ENCODE measurements at places on chromosomes 6 and 20. TPM values are rescaled to one million over a fixed set of nuclear protein-coding genes. Genes with fewer than 3 reads are reported as not detected.

Gene GGTLC1
- not detected for total RNA-seq

DNA sequence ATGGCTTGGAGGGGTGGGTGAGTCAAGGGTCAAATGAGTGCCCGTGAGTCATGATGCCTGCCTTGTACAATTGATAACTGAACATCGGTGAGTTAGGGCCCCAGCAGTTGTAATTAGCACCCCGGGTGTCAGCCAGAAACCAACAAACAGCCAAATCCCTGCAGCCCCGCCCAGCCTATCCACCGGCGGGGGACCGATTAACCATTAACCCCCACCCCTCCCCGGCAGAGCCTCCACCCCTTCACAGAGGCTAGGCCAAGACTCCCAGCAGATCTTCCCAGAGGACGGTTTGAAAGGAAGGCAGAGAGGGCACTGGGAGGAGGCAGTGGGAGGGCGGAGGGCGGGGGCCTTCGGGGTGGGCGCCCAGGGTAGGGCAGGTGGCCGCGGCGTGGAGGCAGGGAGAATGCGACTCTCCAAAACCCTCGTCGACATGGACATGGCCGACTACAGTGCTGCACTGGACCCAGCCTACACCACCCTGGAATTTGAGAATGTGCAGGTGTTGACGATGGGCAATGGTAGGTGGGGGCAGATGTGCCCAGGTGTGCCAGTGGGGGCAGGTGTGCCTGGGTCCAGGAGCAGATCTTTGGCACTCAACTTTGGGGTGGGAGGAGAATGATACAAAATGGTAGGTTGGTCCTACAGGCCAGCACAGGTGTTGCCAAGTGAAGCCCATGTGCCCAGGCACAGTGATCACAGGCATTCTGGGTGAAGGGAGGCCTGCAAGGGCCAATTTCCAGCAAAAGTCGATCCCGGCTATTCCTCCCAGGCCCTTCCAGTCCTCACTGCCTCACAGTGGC lies 45.7 kb downstream of the HNF4A start:
- DNase-seq: no peak

GRCh38 chr6:14276667-14277404 lies 159.3 kb downstream of the CD83 start:
- DNase-seq: peak; percentile 35

Gene BIRC7
- 0.25 TPM for total RNA-seq

- no peak for DNase-seq
These were observed 262.9 kb downstream of the TAF4 start for GRCh38 chr20:61802721-61803311.

GRCh38 chr20:45779011-45779915 lies 12.4 kb downstream of the WFDC3 start:
- peak; percentile 100 for DNase-seq

DNA sequence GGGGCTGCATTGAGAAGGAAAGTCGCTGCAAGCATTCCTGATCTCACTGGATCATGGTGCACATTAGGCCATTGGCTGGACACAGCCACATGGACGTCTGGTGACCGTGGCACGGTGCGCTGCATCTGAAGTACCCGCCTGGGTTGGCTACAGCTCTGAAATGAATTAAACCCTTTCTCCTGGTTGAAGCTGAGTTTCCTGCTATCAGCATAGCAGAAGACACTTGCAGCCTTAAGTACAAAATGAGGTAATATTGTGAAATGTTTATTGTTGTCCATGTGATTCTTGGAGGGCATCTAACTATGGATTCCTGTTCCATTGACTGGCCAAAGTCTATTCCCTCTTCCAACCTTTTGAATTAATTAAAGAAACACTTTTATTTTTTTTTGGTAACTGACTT lies 89.8 kb upstream of the ADTRP start:
- DNase-seq: peak; percentile 26

Gene PNPLA1
- not detected for total RNA-seq

Gene ADGB
- not detected for total RNA-seq

DNA sequence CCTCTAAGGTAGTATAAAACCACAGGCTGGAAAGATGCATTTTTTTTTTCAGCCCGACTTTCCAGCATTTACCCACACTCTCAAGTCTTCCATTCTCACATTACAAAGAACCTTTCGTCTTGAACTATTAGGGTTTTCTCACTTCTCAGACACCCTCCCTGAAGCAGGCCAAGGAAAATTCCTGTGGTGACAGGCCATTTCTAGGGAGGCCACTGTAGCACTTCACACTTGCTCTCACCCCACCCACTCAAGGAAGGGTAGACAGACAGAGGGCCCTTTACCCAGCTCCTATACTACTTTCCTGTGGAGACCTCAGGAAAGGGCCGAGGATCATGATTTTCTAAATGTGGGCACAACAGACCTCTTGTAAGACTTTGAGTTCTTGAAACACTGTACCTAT lies 27.7 kb downstream of the KCNS1 start:
- no peak for DNase-seq

Gene TRAPPC3L
- total RNA-seq: not detected

DNA sequence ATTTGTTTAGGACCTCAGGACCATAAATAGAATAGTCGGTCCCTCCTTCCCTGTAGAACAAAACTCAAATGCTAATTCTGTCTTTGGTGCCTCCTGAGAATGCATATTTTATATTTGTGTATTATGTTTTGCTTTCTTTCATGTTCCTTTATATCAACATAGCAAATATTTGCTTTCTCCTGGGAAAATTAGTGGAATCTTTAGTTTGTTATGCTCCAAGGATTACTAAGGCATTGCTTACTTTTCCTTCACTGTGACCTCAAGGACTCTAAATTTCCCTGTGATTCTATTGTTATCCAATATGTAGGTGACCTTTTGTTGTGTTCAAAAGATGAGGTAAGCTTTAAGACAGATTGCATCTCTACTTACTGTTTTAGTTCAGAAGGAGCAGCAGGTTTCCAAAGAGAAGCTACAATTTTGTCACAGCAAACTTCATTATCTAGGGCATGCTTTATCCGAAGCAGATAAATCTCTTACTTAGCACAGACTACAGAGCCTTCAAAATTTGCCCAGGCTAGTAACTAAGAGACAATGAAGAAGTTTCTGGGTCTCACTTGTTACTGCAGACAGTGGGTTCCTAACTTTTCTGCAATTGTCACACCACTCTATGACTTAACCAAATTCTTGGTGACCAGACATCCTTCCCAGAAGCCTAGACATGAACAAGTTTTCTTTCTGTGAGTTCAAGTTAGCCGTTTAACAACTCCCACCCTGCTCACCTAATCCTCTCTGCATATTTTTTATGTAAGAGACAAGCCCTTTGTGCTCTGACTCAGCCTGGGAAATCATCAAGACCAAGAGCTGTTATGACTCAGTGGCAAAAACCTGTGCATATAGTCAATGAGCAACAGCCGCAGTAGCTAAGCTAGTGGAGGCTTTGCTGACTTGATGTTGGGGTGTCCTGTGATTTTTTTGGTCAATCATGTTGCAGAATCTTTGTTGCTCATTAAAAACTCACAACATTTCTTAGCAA lies 378.8 kb downstream of the QKI start:
- peak; percentile 4 for DNase-seq

Gene HLA-DMB
- total RNA-seq: 0.09 TPM

DNA sequence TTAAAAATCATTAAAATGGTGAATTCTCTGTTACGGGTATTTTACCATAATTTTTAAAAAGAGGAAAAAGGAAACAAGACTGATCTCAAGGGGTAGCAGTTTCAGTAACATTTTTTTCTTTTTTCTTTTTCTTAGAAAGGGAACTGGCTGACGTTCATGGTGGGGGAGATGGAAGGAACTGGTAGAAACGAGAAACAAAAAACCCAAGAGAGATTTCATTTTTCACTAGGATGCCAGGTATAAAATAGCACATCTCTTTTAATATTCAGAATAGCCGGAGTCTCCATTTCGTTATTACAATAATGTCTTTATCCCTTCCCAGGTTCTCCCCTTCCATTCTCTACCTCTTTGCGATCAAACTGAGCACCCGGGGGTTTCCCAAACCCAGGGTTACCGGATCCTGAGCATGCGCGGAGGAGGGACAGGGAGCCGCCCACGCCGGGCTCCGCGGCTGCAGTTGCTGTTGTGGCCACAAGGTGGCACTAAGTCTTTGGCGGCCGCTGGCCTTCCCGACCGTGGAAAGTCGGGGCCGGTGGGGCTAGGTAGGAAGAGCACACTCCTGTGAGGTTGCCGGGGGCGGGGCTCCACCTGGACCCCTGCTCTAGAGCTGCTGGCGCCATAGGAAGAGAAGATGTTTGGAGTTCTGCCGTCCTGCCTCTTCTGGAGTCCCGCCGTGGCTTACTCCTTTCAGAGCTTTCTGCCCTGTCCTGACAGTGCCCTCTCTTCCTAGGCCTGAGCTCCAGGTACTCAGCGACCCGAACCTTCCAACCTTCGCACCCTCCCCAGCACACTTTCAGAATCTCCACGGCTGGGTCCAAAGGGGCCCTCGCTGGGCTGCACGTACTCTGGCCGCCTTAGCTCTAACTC lies 146.8 kb downstream of the SH3BGRL2 start:
- DNase-seq: peak; percentile 67

DNA sequence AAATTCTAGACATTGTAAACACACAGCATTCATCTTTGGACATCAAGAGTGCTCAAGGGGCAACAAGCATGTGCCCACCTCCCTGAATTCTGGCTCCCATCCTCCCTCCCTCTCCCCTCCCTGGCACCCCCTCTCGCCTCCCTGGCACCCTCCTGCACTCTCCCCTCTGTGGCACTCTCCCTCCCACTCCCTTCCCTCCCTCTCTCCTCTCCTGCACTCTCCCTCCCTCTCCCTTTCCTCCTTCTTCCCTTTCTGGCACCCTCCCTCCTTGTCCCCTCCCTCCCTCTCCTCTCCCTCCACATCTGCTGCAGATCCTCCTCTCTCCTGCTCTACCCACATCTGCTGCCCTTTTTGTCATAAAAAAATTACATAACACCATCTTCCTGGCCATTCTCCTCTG lies 113.0 kb upstream of the SLC22A23 start:
- DNase-seq: no peak

- peak; percentile 98 for DNase-seq
These were observed 27.0 kb upstream of the TBC1D7 start for GRCh38 chr6:13355043-13355945.

GRCh38 chr6:165920896-165921671 lies 246.6 kb downstream of the TBXT start:
- DNase-seq: peak; percentile 14

- DNase-seq: no peak
These were observed 87.1 kb downstream of the SULF2 start for GRCh38 chr20:47698142-47698541.

DNA sequence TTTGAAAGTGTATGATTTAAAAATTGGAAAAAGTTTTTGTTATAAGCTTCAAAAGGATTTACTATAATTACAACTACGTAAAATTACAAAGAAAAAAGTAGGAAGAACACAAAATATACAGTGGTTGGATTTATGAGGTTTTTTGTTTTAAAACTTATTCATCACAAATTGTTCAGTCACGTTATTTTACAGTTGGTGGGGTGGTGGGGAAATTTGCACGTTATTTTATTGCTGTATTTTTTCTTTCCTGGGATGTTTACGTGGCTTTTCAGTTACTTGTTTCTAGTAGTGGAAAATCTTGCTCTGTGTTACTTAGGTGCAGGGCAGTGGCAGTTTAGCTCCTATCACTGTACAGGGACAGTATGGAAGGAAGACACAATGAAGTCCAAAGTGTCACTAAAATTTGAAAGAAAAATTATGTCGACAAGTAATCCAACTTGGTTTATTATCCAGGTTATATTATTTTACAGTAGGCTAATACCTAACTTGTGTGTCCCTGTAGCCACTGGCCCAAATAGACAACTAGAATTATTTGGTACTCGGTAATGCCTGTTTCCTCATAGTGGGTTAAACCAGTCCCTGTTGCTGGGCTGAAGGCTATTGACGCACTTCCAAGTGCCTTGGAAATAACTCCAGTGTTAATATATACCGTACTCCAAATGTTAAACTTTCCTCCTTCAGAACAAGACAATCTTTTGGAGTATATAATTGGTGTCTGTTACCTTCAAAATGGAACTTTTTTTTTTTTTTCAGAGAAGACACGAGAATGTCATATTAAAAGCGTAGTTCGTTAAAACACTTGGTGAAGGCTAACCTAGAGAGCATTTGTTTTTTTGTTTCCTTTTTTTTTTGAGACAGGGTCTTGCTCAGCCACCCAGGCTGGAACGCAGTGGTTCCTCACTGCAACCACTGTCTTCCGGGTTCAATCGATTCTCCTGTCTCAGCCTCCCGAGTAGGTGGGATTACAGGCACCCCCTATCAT lies 4.6 kb downstream of the JARID2 start:
- no peak for DNase-seq

Gene HLA-DQA1
- total RNA-seq: not detected

DNA sequence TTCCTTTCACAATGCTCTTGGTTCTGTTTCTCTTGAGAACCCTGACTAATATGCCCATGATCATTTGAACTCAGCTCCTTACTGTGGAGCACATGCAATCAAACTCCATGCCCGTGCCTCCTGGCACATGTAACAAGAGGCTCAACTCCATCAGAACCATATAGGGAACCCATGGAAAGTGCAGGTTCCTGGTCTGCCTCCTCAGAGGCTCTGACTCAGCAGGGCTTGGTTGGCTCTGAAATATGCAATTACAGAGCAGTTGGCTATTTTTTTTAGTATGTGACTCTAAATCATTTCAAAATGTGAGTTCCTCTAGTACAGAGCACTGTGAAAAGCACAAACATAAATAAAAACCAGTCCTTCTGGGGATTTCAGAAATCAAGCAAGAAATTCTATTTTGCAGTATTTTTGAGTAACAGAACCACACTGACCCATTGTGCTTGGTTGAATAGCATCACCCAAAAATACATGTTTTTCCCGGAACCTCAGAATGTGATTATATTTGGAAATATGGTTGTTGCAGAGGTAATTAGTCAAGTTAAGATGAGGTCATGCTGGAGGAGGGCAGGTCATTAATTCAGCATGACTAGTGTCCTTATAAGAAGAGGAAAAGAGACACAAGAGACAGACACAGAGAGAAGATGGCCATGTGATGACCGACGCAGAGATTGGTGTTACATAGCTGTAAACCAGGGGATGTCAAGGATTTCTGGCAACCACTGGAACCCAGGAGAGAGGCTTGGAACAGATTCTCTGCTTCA lies 13.2 kb upstream of the MAP3K4 start:
- DNase-seq: peak; percentile 69

Data from fibroblast of the aortic adventitia (primary cell).